ENCODE measurements at places on chromosomes 3 and 15.

DNA sequence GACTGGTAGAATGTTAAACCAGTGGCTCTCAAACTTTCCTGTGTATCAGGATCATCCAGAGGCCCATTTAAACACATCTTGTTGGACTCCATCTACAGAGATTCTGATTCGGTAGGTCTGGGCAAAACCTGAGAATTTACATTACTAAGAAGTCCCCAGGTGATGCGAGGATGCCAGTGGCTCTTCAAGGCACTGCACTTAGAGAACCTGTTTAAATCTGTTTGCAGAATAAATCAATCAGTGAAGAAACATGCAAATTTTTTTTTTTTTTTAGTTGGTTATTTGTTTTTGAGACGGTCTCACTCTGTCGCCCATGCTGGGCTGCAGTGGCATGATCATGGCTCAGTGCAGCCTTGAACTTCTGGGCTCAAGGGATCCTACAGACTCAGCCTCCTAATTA lies 117.7 kb upstream of the WNT5A start:
- no peak for DNase-seq

- no peak for DNase-seq
Observed at GRCh38 chr3:42402394-42403096, 7.9 kb downstream of the LYZL4 start.

DNA sequence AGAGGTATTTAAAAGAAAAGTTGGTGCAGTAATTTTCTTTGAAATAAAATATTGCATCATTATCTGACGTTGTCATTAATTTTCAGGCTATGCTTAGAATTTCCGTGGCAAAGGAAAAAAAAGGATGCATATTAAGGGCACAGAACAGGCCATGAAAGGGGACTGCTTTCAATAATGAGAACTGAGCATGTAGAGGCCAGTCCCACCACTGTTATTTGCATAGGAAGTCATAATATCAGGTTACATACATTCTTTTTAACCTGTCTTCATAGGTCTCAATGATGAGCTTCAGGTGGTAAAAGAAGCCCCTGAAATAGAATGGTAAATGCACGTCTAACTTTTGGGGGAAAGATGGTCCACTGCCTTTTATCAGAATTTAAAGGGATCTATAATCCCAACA lies 272.1 kb upstream of the ALCAM start:
- no peak for DNase-seq

DNA sequence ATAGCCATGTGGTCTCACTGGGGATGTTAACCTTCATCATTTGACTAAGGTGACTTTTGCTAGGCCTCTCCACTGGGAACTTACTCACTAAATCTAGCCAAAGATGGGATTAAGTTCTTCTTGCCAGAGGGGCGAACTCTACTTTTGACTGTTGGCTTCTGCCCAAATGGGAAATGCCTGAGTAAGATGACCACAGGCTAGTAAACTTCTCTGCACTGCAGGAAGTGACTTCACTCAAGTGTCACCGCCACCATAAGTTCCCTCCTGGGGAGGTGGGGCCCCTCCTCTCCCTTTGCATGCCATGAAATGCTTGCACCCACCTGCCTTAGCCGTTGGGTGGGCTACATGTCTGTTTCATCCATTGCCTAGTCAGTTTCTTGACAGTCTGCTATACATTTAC lies 388.3 kb downstream of the FEZF2 start:
- DNase-seq, result no peak

GRCh38 chr3:52723935-52724334 lies 18.0 kb downstream of the SPCS1 start:
- no peak for DNase-seq

- no peak for DNase-seq
Observed at GRCh38 chr3:183819831-183820230, 5.5 kb downstream of the MAP6D1 start.

DNA sequence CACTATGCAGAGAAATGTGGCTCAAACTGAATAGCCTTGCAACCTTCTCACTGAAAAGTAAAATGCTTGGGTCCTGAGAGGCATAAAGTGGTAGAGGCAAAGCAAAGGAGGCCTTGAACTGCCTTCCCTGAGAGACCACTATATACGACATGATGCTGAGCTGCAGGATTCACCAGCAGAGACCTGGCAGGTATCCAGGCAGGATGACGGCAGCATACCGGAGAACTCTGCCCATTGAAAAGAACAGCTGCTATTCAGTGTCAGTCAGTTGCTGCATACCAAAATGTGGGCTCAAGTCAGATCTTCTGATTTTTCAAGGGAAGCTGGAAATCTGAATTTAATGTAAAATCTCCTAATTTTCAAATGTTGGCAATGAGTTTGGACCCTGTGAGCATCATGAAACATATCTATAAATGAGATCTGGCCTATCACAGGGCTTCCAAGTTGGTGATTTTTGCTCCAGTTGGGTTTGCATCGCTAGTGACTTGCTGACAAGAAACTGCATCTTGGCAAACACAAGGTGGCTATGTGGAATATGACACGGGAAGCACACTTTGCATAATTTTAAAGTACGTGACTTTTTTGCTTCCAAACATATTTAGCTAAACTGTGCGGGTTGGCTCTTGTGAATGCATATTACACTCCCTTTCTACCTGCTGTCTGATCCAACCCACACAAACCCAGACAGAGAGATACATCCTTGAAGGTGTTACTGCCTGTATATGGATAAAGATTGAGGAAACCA lies 529.0 kb downstream of the AGBL1 start:
- DNase-seq, result no peak

- no peak for DNase-seq
Observed at GRCh38 chr3:123457841-123458240, 9.0 kb upstream of the ADCY5 start.
